Suprapubic skin (tissue), 4 donors: ENCODE measurements at places on chromosomes 13 and 19.

- no peaks in the 10 kb centered on the region for H3K36me3 ChIP-seq
- H3K27ac ChIP-seq, result no peak overlapping the region
- DNase-seq, result no peak
- H3K4me3 ChIP-seq, result no peak overlapping the region
Observed at GRCh38 chr19:16741084-16741483, 21.4 kb downstream of the NWD1 start.

GRCh38 chr19:10655457-10656312 is 1.5 kb downstream of the ILF3 start:
- no peaks in the 10 kb centered on the region for H3K27me3 ChIP-seq
- H3K36me3 ChIP-seq, result peaks cover 7% of the 10 kb centered on the region
- peak overlapping the region; percentile 99 for H3K4me3 ChIP-seq
- H3K4me1 ChIP-seq, result peaks cover 61% of the 10 kb centered on the region

DNA sequence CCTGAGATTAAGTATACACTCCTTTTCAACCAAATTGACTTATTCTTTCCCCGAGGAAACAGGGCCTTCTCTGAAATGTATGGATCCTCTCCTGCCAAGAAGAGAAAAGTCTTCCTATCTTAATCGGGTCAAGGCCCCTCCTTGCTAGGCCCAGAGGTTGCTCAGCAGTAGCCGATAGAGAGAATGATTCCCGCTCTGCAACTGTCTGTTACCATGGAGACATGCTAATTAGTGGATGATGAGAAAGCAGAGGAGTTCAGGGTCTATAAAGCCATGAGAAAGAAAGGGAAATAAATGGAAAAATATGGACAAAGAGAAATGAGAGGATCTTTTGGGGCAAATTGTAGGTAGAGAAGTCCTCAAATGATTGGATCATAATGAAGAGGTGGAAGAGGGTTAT is 103.5 kb downstream of the POU4F1 start:
- no peaks in the 10 kb centered on the region for H3K4me1 ChIP-seq
- no peak for DNase-seq
- no peak overlapping the region for H3K27ac ChIP-seq
- H3K36me3 ChIP-seq, result no peaks in the 10 kb centered on the region

DNA sequence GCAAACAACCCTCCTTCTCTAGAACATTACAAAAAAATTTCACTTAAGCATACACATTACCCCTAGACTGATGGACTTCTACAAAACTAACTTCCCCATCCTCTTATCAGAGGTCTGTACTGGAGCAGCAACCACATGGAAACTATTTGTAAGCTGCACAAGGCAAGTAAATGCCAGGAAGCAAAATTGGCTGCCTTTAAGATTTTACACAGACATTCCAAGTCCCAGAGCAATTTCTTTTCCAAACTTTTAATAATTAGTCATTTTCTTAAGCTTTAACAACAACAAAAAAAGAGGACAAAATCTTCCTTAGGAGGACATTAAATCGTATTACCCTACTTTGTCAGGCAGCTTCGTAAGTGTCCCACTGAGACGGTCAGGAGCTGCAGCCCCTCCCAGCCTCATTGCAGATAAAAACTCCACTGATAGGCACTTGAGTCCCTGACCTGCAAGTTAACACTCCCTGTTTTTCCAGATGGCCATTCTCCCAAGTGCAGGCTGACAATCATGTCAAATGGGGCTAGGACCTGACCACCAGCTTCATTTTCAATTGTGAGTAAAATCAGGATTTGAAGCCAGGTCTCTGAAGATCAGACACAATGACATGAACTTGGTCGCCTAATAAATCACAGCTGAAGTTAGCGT is 680.1 kb downstream of the DIAPH3 start:
- no peak for DNase-seq
- H3K4me1 ChIP-seq, result no peaks in the 10 kb centered on the region
- H3K4me3 ChIP-seq, result no peak overlapping the region
- no peak overlapping the region for H3K27ac ChIP-seq
- no peaks in the 10 kb centered on the region for H3K27me3 ChIP-seq
- H3K36me3 ChIP-seq, result no peaks in the 10 kb centered on the region

DNA sequence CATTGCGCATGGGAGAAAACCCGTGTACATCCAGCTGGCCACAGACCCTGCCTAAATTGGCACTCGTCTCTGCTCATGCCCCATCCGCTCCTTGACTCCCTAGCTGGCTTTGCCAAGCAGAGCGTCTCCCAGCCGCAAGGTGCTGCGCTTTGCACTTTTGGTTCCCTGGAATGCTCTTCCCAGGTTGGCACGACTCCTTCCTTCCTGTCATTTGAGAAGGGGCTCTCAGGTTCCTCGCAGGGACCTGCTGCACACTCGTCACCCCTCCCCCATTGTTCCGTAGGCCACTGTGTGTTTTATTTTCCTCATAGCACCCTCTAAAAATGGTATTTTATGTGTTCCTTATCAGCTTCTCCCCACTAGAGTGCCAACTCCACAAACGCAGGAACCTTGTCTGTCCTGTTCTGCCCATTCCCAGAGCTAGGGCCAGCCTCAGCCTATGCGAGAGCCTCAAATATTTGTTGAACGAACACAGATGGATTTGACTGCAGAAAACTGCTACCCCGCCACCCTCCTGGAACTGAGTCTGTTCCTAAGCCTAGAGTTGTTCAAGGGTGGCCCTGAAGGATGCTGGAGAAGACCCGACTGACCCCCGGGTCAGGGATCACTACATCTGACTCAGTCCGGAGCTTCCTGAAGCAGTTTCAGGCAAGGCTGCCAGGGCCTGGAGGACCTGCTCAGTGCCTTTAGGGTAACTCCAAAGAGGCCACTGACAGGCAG is 8.4 kb upstream of the CEBPA start:
- H3K36me3 ChIP-seq, result no peaks in the 10 kb centered on the region
- peaks cover 4% of the 10 kb centered on the region for H3K27me3 ChIP-seq
- no peak overlapping the region for H3K27ac ChIP-seq
- H3K4me3 ChIP-seq, result no peak overlapping the region

GRCh38 chr13:75226733-75227435 is 255.1 kb downstream of the TBC1D4 start:
- H3K27me3 ChIP-seq, result no peaks in the 10 kb centered on the region
- no peak overlapping the region for H3K4me3 ChIP-seq
- H3K36me3 ChIP-seq, result no peaks in the 10 kb centered on the region

DNA sequence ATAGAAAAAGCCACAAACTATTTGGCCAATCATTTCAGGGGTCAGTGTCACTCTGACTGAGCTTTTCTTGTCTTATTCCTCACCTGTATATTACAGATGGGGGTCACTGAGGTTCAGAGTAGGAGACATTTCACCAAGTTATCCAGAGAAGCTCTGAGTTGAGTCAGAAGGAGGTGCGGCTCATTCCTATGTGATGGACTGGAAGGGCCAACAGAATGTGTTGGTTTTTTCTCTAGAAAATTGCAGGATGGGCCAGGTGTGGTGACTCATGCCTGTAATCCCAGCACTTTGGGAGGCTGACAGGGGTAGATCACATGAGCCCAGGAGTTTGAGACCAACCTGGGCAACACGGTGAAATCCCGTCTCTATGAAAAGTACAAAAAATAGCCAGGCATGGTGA is 24.5 kb upstream of the ZNF83 start:
- no peak for DNase-seq
- H3K36me3 ChIP-seq, result peaks cover 53% of the 10 kb centered on the region
- no peak overlapping the region for H3K4me3 ChIP-seq
- no peaks in the 10 kb centered on the region for H3K4me1 ChIP-seq

GRCh38 chr13:113437408-113438010 is 15.8 kb downstream of the ADPRHL1 start:
- H3K4me3 ChIP-seq, result no peak overlapping the region
- H3K27ac ChIP-seq, result no peak overlapping the region
- no peak for DNase-seq
- no peaks in the 10 kb centered on the region for H3K36me3 ChIP-seq

DNA sequence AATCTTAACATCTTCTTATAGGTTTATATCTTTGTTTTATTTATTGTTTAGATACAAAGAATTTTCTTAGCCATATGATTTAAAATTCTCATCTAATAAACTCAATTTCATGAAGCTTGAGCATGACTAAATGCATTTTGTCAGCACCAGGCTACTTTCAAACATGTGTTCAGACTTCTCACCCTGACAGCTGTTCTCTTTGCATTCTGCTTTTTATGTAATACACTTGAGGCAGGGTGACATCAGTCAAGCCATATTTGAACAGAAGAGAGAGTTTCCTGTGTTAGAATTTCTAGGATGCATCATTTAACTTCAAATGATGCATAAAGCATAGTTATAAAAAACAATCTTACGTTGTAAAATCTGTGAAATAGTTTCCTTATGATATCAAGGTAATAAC is 1295.1 kb upstream of the PCDH20 start:
- no peak overlapping the region for H3K4me3 ChIP-seq
- no peak overlapping the region for H3K27ac ChIP-seq
- DNase-seq, result no peak

GRCh38 chr13:98490195-98490836 is 86.6 kb downstream of the STK24 start:
- H3K4me1 ChIP-seq, result peaks cover 80% of the 10 kb centered on the region
- no peak overlapping the region for H3K4me3 ChIP-seq
- DNase-seq, result no peak
- H3K27me3 ChIP-seq, result no peaks in the 10 kb centered on the region
